Tibial artery (tissue), 4 donors: ENCODE measurements at places on chromosomes 3 and 15.

GRCh38 chr3:135784557-135784956, 181.0 kb upstream of the PPP2R3A start:
- DNase-seq = no peak

DNA sequence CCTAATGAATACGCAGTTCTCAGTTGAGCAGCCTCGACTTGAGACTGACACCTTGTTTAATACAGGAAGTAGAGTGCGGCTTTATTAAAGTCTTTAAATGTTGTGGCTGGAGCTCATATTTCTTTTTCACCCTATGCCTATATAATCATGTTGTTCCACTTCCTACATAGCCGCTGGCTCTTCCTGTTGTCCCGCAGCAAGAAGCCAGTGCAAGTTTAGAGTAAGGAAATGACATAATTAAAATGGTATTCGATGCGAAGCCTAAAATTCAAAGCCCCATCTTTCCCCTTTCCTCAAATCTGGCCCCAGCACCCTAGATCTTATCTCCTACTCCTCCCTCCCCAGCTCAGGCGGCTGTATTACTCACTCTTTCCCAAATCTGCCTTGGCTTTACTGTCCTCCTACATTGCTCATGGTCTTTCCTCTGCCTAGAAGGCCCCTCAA, 7.5 kb upstream of the PHLDB2 start:
- DNase-seq = no peak

DNA sequence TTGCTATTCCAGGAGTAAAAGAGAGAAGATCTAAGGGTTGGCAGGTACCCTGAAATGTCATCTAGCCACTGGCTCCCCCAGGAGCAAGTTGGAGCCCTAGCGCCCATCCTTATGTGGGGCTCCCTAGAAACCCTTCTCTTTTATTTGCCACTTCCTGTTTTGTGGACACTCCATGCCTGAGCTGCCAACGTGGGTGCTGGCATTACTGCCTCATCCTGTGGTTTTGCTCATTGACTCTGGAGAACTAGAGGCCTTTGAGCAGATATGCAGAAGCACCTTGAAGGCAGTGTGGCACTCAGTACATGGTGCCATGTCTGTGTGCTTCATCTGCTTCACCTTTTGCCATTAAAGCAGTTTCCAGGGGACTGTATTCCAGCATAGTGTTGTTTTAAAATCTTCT, 8.1 kb downstream of the EDEM1 start:
- DNase-seq = peak; percentile 51

DNA sequence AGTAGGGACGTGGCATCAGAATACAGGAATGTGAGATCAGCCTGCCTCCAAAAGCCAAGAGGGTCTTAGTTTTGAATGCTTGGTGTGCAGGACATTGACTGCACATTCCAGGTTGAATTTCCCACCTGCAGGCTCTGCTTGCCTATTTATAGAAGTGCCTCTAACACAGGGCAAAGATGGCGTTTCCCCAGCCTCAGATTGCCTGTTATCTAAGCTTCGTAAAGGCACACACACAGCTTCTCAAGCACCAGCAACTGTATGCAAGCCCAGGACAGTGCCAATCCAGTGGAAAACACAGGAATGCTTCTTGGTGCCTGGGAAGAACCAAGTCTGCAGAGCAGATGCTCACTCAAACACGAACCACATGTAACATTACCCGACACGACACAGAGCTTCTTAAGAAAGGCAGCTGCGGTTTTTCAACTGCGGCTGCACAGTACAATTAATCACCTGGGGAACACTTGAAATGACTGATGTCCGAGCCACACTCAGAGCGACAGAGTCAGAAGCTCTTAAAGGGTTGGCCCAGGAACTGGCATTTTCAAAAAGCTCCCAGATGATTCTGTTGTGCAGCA, 90.0 kb upstream of the ANKRD34C start:
- DNase-seq = no peak

- DNase-seq = no peak
These were observed 9.6 kb upstream of the AADAC start for GRCh38 chr3:151804267-151804666.

GRCh38 chr3:46325645-46326300, 28.1 kb upstream of the CCR2 start:
- no peak for DNase-seq

- DNase-seq = no peak
These were observed 14.9 kb upstream of the ZXDC start for GRCh38 chr3:126490619-126491018.

- DNase-seq = no peak
These were observed 90.6 kb downstream of the CD200R1L start for GRCh38 chr3:112755845-112756613.

- DNase-seq = no peak
These were observed 808 bp downstream of the GK5 start for GRCh38 chr3:142224482-142225072.

DNA sequence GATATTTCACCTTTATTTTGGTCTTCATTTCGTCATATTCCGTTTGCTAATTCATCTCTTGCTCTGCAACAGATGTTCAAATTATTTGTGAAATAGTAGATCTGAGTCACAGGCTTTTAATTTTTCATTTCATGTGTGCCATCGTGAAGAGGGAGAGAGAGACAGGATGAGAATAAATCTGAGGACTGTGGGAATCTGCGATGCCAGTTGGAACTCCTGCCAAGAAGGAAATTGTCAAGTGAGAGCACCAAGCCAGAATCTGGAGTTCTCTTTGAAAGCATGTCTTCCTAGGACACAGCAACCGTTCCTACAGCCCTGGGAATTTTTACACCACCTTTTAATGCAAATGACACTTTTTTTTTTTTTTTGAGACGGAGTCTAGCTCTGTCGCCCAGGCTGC, 48.8 kb downstream of the NSMCE3 start:
- no peak for DNase-seq

DNA sequence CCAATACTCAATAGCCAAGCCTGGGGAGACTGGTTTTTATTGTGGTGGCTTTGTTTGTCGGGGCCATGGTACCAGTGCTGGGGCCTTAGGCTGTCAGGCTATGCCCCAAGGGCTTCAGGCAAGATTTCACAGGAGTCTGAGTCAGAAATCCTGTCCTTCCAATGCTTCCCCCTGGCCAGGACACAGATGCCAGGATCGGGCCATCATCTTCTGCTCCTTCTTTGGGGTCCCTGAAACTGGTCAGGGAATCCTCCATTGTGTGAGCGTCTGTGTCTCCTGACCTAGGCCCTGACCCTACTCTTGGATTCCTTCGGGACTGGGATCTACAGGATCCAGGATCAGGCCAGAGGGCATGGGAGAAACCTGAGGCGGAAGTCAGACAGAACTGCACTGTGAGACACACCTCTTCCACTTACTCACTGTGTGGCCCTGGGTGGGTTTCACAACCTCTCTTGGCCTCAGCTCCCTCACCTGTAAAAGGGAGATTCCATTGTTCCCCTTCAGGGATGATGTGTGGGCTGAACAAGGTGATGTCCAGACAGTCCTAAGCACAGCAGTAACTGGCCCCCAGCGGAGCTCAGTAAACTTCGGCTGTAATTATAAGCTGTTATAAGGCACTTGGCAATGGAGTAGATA, 292.7 kb downstream of the UACA start:
- DNase-seq = no peak

GRCh38 chr15:36815786-36816185, 236.4 kb downstream of the CDIN1 start:
- DNase-seq = no peak
